ENCODE measurements at places on chromosomes 6 and 20. TPM values are rescaled to one million over a fixed set of nuclear protein-coding genes. Genes with fewer than 3 reads are reported as not detected.
A peak's percentile ranks its signal among the peaks of the same experiment; 100 is the strongest.

DNA sequence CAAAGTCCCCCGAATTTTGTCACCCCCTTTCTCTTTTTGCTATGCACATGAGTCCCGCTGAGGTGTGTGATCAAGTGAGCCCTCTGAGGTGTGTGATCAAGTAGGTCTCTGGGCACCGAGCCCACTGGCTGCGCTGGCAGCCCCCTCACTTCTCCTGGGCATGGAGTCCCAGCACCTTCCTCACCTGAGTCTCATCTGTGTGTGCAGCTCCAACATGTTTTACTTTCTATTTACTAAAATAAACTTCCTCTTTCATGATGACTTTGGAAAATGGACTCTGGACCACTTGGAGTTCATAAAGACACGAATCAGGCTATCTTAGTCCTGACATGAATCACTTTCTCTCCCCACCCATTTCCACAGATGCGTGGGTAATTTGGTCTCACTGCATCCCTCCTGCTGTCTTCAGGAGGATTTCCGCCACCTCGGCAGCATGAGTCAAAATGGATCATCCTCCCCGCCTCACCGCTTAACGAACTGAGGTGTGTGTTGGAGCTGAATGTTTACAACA lies 39.8 kb downstream of the PRDM1 start:
- DNase-seq, result no peak

DNA sequence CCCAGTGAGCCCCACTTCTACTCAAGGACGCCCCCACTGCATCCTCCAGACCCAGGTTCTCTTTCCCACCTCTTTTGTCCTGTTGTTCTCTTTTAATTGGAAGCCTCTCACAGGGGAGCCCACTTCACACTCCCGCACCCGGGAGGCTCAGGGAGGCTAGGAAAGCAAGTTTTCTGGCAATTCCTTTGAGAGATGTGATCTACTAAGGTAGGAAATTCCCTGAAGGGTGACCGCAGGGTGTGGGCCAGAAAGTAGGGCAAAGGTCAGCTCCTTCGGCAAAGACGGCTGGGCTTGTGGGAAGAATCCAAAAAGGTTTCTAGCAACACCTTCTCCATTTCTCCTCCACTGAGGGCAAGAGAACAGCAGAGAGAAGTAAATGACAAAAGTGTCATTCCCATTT lies 98.1 kb upstream of the PTPN1 start:
- no peak for DNase-seq

DNA sequence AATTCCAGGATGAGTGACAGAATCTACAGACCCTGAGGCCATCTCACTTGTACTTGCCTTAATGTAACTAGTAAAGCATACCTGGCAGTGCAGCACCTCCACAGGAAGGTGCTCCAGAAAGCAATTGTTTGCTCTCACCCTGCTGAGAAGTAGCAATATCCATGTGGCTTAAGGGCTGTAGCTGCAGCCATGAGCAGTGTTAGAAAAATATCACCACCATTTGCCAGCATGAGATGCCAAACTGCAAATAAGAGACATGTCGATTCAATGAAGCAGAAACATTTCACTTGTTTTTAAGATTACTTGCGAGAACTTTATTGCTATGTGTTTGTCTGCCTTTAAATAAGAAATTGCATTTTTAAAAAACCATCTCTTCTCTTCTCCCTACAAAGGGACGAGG lies 151.5 kb downstream of the PRL start:
- no peak for DNase-seq

GRCh38 chr20:47464380-47465101 lies 37.1 kb upstream of the NCOA3 start:
- peak; percentile 68 for DNase-seq

GRCh38 chr6:92593201-92593600 lies 826.2 kb downstream of the EPHA7 start:
- no peak for DNase-seq

GRCh38 chr20:45109634-45110033 lies 5.3 kb downstream of the WFDC5 start:
- DNase-seq, result no peak

- no peak for DNase-seq
These were observed 61.4 kb upstream of the JARID2 start for GRCh38 chr6:15184441-15184861.

DNA sequence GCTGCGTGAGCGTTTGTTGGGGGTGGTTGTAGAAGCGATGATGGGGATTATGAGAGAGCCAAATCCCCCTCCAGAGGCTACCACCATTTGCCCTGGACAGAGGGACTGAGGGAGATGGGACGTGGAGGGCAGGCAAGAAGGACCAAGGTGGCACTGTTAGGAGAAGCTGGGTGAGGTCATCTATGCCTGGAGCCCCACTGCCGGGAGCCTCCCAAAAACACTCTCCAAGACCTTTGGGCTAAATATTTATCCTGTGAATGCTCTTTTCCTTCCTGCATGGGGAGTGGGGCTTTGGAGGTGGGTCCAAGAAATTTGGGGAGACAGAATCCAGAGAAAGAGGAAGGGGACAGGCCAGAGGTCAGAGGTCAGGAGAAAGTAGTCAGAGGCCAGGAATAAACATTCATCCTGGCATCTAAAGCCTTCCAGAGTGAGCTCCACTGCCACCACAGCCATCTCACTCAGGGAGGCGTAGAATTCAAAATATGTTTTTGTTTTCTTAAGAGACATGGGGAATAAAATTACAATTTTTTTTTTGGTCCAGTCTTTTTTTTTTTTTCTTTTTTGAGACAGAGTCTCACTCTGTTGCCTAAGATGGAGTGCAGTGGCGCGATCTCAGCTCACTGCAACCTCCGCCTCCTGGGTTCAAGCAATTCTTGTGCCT lies 17.8 kb upstream of the PTGIS start:
- no peak for DNase-seq

DNA sequence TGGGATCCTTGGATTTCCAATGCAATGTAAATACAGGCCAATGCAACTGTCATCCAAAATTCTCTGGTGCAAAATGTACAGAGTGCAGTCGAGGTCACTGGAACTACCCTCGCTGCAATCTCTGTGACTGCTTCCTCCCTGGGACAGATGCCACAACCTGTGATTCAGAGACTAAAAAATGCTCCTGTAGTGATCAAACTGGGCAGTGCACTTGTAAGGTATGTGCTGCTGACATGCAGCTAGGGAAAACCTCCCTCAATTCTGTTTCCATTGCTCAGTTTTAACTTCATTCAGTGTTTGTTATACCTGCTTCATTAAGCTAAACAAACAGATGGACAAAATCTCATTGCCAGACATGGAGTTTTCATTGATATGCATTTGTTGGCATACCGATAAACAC lies 397.1 kb downstream of the ARHGAP18 start:
- DNase-seq, result no peak

GRCh38 chr6:38591439-38591838 lies 48.3 kb downstream of the BTBD9 start:
- DNase-seq, result no peak

DNA sequence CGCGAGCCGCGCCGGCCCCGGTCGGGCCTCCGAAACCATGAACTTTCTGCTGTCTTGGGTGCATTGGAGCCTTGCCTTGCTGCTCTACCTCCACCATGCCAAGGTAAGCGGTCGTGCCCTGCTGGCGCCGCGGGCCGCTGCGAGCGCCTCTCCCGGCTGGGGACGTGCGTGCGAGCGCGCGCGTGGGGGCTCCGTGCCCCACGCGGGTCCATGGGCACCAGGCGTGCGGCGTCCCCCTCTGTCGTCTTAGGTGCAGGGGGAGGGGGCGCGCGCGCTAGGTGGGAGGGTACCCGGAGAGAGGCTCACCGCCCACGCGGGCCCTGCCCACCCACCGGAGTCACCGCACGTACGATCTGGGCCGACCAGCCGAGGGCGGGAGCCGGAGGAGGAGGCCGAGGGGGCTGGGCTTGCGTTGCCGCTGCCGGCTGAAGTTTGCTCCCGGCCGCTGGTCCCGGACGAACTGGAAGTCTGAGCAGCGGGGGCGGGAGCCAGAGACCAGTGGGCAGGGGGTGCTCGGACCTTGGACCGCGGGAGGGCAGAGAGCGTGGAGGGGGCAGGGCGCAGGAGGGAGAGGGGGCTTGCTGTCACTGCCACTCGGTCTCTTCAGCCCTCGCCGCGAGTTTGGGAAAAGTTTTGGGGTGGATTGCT lies 1.3 kb downstream of the VEGFA start:
- DNase-seq, result peak; percentile 86

GRCh38 chr6:21348504-21349195 lies 244.9 kb upstream of the SOX4 start:
- DNase-seq, result no peak

GRCh38 chr6:104563306-104563705 lies 296.4 kb downstream of the HACE1 start:
- DNase-seq, result no peak

DNA sequence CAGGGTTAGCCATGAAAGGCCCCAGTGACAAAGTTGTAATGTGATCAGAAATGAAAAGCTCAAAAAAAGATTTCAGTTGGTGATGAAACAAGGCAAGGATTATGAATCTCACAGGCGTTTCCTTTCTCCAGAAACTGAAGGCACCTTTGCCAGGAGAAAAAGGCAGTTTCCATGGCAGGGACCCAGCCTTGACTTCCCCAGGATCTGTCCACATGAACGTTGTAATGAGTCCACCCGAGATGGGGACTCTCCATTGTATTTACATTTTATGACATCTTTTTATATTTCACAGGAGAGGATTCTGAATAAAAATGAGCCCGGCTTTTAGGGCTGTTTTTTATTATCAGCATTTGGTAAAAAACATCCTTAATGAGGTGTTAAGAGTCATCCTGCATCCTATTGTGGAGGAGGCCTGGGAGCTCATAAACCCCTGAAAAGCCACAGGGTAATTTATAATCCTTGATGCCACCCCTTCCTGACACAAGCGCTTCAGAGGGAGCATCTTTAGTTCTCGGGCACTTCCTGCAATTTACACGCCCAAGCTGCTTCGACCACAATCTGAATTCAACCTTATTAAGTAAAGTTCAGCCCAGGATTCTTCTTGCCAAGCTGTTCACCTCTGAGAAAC lies 74.1 kb upstream of the SALL4 start:
- no peak for DNase-seq

DNA sequence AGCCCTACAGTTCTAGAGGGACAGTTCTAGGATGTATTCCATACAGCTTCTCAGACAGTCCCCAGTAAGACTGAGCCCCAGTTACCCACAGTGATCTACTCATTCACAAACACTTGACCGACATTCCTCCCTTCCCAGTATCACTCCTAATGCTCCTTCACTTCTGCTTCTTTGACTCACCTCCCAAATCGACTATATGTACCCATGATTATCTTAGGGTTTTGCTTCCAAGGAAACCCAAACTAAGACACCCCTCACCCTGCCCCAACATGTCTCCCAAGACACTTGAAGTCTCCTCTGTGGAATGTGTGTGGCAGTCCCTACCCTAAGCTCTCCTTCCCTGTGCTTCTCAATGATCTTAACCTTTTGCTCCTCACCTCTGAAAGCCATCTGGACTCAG lies 23.6 kb upstream of the TGM6 start:
- DNase-seq, result no peak

GRCh38 chr20:63047946-63048345 lies 41.2 kb upstream of the BHLHE23 start:
- no peak for DNase-seq

DNA sequence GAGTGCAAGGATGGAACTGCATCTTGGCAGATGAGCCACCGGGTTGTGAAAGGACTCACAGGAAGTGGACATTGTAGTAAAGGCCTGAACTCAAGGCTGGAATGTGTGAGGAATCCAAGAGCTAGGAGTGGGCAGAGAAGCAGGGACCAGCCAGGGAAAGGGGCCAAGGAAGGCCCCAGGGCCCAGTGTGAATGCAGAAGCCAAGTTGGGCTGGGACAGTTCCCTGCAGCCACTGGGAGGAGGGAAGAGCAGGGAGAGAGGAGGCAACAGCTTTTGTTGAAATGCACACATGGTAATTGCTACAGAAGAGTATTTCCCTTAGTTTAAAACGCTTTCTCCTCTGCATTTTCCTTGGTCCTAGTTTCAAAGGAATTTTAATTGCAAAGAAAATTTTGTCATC lies 34.6 kb downstream of the CDH22 start:
- DNase-seq, result no peak

- DNase-seq, result no peak
These were observed 213.3 kb upstream of the SSTR4 start for GRCh38 chr20:22821796-22822195.

BTNL2 gene
- total RNA-seq, result not detected

HLA-G gene
- not detected for total RNA-seq

CFAP206 gene
- 0.36 TPM for total RNA-seq

ADNP gene
- 41.5 TPM for total RNA-seq

RAB23 gene
- total RNA-seq, result 171 TPM

ERVFRD-1 gene
- not detected for total RNA-seq

LPA gene
- not detected for total RNA-seq

EPPIN gene
- total RNA-seq, result not detected

TFAP2C gene
- total RNA-seq, result 1.6 TPM

CD24 gene
- 1.2 TPM for total RNA-seq

PDYN gene
- total RNA-seq, result not detected

DDO gene
- 2.2 TPM for total RNA-seq

NUS1 gene
- total RNA-seq, result 22.2 TPM

SIM1 gene
- not detected for total RNA-seq

Measured in sigmoid colon (tissue), 7 donors.